Kidney tubule cell (primary cell): ENCODE measurements at places on chromosomes 5 and 9.

GRCh38 chr5:137462816-137463520 lies 36.2 kb downstream of the SPOCK1 start:
- DNase-seq: no peak

DNA sequence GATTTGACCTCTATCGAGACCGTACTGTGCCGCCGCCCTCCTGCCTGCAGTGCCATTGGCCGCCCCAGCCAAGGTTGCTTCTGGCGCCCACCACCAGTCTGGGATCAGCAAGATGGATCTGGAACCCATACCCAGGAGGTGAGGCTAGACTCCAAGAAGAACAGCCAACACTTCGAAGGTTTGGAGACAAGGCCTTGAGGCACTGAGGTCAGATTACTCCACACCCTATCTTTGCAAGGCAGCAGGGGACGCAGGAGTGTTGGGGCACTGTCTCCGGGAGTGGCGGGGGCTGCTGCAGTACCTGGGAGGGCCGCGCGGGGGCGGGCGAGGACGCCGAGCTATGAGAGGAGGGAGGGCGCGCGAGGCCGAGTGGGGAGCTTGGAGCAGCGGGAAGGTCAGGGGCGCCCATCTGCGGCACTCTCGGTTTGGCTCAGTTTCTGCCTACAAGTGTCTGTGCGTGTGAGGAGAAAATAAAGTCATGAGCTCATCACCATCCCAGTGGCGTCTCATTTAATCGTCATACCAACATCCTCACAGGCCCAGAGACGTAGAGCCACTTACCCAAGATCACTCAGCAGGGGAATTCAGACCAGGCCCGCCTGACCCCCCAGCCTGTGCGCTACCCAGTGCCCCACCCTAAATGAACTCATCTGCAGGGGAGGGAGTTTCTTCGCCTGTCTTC lies 20.5 kb upstream of the PSD2 start:
- peak; percentile 53 for DNase-seq

DNA sequence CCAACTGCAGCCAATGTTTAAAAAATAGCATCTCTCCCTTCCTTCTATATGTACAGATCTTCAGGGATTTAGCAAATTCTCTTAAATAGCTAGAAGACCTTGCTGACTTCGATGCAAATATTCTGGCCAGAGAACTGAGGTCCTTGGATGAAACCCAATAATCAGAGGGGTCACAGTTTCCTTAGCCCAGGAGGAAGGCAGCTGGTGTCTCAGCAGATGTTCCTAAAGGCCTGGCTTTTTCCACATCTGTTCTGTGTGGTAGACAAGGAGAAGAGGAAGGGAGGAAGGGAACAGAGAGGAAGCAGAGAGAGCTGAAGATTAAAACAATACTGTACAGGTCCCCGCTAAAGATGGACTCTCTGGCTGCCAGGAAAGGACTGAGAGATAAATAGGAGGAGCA lies 33.1 kb downstream of the BOD1 start:
- DNase-seq: no peak

GRCh38 chr5:95022967-95023695 lies 261.8 kb downstream of the MCTP1 start:
- no peak for DNase-seq

DNA sequence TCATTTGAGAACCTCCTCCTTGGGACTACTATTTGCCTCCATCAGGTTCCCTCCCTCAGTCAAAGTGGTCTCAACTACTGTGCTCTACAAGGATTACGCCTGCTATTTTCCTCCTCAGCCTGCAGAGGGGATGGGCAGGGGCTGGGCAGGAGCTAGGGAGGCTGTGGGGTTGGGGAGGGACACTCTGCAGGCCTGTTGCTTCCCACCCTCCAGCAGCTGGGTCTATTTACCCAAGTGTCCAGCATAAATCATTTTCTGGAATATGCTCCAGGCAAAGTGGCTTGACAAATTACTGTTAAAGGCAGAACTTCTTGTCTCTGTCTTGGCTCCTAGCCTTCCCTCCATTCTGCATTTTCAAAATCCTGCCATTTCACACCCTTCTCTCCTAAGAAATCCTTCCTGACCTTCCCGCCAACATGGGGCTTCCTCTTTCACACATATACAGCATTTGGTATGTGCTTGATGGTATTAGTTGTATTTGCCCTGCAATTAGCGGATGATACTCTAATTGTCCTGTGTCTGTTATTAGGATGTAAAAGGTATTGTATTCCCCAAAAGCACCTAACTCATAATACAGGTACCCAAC lies 106.7 kb downstream of the EFNA5 start:
- no peak for DNase-seq

DNA sequence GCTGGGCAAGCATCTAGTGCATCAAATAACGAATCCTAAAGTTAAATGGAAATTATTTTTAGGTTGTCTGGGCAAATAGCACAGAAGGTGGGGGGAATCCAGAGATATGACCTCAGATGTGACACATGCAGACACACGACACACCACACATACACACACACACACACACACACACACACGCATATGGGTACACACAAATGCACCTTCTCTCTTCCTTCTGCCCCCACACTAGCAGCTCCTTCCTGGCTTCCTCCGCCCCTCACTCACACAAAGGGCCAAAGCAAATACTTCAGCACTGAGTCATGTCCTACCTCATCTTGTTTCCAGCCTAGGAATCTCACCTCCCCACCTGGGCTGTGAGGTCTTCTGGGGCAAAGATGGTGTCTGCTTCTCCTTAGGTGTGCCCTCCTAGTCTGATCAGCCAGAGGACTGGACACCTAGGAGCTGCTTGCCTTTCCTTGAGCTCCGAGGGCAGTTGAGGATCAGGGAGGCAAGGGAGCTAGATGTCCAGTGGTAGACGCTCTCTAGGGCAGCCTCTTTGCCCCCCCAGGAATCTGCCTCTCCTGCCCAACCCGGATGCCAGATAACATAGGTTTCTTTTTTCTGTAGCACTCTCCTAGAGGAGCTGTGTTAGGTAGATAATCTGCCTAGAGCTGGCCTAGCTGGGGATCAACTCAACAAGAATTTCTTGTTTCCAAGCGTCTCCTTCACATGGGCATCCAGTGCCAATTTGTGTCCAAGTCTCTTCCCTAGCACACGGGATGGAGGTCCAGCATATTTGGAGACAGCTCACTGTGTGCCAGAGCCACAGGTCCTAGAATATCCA lies 14.3 kb upstream of the JADE2 start:
- DNase-seq: peak; percentile 98

DNA sequence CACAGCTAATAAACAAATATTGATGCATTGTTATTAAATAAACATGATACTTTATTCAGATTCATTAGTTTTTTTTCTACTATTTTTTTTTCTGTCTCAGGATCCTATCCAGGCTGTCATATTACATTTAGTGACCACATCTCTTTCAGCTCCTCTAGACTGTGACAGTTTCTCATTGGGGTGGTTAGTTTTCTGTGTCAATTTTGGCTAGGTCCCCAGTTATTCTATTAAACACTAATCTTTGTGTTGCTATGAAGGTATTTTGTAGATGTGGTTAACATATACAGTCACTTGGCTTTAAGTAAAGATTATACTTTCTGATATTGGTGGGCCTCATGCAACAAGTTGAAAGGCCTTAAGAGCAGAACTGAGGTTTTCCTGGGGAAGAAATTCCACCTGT lies 563.0 kb downstream of the LRRC70 start:
- peak; percentile 17 for DNase-seq

DNA sequence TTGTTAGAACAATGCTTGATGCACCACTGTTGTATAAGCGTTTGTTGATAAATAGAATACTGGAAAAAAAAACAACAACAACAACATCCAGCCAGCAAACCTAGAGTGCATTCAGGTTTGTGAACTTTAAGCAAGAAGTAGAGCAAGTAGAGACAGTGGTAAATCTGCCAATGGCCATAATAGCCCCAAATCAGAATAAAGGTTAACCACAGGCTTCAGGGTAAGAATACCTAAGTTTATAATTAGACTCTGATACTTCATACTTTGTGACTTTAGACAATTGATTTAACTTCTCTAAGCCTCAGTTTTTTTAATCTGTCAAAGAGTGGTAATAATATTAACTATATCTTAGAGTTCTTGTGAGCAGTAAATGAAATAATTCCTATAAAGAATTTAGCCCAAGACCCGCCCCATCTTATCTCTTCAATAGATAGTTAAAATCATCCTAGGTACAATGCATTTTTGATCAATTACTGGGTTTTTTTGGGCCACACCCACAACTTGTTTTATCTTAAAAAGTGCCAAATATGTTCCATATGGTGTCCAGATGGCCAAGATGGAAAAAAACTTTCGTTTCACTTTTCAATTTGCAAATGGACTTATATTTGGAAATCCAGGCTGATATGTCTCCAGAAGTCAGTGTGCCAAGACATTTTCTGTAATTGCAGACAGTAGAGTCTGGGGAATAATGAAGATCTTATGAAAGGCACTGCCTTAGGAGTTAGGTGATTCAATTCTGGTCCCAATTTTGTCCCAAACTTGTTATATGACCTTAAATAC lies 24.5 kb upstream of the DPYSL3 start:
- DNase-seq: no peak

DNA sequence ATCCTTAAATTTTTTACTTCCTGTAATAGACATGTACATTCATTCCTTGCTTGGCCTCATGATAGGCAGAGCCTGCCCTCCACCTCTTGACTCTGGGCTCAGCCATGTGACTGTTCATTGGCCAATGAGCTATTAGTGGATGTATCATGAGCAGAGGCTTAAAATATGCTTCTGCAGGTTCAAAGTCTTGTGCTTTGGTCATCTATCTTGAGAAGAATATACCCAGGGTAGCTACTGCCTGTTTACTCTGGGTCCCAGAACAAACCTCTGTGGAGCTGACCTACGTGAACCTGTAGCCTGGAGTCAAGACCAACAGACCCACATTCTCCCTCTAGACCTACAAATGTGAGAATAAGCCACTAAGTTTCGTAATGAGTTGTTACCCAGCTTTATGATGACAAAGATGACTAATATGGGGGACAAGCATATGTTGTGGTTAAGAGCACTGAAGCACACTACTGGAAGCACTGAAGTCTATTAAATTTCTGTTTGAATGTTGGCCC lies 244.4 kb downstream of the MAST4 start:
- DNase-seq: peak; percentile 61

- DNase-seq: no peak
Measured at GRCh38 chr9:137880160-137880975, 2.8 kb downstream of the CACNA1B start.

DNA sequence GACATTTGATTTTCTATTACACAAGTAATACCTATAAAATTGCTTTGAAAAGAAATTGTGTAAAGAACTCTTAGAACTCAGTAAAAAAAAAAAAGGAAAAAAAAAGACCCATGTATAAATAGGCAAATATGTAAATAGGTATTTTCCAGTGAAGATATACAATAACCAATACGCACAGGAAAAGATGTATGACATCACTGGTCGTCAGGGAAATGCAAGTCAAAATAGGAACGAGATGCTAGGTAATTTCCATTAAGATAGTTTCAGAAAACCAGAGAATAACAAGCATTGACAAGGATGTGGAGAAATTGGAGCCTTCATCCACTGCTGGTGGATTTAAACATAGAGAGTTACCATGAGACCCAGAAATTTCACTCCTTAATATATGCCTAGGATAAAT lies 708.8 kb downstream of the MTRR start:
- no peak for DNase-seq

DNA sequence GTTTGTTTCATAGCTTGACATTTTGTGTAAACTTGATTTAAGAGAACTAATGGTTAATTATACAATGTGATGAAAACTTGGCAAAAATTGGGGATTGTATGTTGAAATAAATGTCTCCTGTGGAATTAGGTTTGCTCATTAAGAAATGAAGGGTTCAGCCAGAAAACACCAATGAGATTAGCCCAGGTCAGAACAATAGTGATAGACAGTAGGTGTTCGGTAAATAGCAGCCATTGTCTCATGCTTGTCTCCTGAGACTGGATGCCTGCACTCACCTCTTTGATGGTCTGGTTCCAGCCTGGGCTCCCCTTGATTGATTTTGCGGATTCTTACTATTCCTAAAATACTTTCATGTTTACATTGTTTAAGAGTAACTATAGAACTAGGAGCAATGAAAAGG lies 135.5 kb downstream of the FBN2 start:
- DNase-seq: no peak

GRCh38 chr5:53025487-53025886 lies 36.3 kb downstream of the ITGA2 start:
- DNase-seq: no peak

GRCh38 chr5:141650851-141651727 lies at the start of gene FCHSD1:
TSS of gene FCHSD1 (minus strand) at chr5:141651418. CDS start at chr5:141651368, 50 bp downstream.
- peak; percentile 82 for DNase-seq

DNA sequence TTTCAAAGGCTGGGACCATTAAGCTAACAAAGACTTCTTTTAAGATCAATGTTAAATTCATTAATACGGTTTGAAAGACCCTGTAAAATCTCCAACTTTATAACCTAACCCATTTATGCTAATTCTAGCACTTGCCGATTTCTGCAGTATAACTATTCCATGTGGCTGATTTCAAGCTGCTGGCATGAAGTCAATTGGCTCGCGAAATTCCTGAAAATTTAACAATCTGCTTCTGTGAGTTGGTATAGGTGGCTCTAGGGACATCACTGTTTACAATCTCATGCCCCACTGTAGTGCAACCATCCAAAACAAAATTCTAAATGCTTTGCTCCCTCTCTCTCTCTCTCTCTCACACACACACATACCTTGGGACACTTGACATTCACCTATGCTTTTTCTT lies 70.2 kb downstream of the LPAR1 start:
- DNase-seq: no peak

GRCh38 chr5:68134669-68135313 lies 80.8 kb upstream of the PIK3R1 start:
- no peak for DNase-seq

DNA sequence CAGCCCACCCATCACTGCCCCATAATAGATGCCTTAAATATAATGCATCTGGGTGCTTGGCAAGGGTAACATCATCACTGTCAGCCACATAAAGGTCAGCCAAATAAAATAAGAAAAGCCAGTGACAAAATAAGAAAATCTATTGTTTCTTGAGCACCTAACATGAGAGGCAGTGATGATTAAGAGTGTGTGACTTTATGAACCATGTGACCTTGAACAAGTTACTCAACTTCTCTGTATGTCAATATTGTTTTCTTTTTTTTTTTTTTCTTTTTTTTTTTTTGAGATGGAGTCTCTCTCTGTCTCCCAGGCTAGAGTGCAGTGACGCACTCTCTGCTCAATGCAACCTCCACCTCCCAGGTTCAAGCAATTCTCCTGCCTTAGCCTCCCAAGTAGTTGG lies 98.7 kb downstream of the CDK5RAP2 start:
- DNase-seq: no peak

GRCh38 chr9:82519332-82519731 lies 530.8 kb downstream of the SPATA31D1 start:
- DNase-seq: no peak
